ENCODE measurements at places on chromosomes 4 and X. TPM values are rescaled to one million over a fixed set of nuclear protein-coding genes. Genes with fewer than 3 reads are reported as not detected.
A peak's percentile ranks its signal among the peaks of the same experiment; 100 is the strongest.

DNA sequence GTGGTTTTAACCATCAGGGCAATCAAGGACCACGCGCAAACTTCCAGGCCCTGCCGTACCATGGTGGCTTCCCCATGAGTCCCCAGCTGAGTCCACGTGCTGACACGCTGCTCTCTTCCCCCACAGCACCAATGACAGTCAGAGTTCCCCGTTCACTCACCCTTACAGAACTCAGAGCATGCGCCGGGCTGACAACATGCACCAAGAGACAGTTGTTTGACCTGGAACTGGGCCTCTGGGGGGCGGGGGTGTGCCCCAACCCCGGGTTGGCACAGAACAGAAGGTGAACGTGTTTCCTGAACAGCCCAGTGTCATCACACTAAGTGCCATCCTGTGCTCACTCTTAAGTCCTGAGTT lies 29.4 kb downstream of the IRF2 start:
- DNase-seq, result no peak

DNA sequence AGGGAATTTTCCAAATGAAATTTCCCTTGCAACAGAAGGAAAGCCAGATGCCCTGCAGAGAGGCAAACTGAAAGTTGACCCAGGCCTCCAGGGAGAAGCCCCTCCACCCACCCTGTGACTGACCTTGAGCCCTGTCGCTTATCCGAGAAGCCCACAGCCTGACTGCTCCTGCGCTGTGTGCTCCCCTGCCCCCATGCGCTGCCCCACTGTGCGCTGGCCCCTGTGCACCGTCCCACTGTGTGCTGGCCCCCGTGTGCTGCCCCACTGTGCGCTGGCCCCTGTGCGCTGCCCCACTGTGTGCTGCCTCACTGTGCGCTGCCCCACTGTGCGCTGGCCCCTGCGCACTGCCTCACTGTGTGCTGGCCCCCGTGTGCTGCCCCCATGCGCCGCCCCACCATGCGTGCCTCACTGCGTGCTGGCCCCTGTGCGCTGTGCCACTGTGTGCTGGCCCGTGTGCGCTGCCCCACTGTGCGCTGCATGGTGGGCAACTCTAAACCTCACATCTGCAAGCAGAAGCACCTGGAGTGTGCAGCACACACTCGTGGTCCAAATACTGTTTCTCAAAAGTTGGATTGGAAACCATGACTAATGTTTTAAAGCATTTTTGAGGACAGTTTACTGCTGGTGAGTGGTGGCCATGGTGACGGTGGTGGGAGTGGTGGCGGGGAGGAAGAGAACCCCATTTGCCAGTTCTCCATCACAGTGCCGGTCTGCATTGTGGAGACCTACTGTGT lies 8.3 kb upstream of the GRPEL1 start:
- no peak for DNase-seq

DNA sequence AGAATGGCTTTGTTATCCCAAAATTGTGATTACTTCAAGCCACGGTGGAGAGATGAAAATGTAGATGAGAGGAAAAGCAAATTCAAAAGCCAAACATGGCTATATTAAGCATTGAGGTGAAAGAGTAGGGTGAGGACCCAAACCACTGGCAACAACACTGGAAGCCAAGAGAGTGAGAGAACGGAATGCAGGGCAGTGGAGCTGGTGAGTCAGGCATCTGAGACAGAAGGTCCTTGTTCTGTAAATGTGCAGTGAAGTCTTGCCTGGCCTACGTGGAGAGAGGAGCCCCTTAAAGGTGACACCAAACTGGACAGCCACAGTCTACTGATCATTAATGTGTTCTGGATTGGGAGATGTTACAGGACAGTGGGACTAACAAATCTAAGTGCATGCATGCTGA lies 22.8 kb upstream of the SEC24B start:
- DNase-seq, result peak; percentile 40

DNA sequence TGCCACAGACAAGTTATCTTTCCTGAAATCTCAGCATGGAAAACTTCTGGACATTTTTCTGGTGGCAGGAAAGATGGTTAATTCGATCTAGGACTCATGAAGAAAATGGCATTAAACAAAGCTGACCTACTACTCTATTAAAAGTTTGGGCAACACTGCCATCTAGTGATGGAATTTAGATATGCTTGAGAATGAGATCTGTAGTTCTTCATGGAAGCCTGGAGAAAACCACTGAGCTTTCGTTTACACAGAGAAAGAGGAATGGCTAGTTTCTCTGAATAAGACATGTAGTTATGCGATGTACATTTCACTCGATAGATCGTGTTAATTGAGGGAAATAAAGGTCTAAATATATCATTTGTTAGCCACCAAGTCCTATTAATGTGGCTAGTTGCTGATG lies 51.7 kb upstream of the CHRDL1 start:
- peak; percentile 68 for DNase-seq

- no peak for DNase-seq
Observed at GRCh38 chr4:40864531-40864930, 114.8 kb downstream of the NSUN7 start.

OPHN1 gene
- polyA plus RNA-seq, result 2.9 TPM

CT45A5 gene
- polyA plus RNA-seq, result not detected

DNA sequence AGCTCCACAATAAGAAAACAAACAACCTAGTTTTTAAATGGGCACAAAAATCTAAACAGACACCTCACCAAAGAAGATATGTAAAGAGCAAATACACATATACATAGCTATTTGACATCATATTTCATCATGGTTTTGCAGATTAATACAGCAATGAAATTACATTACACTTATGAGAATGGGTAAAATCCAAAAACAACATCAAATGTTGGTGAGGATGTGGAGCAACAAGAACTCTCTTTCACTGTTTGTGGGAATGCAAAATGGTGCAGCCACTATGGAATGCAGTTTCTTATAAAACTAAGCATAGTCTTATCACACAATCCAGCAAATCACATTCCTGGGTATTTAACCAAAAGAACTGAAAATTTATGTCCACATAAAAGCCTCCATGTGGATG lies 25.0 kb downstream of the TLR6 start:
- DNase-seq, result no peak

MAGEA10 gene
- not detected for polyA plus RNA-seq

GRCh38 chr4:152476796-152477195 lies 59.1 kb downstream of the FBXW7 start:
- DNase-seq, result no peak

- DNase-seq, result no peak
Observed at GRCh38 chr4:111494971-111495370, 650.3 kb upstream of the FAM241A start.

GRCh38 chr4:41815473-41815872 lies 66.9 kb upstream of the PHOX2B start:
- DNase-seq, result no peak

GRCh38 chr4:102678107-102678506 lies 82.7 kb downstream of the MANBA start:
- DNase-seq, result no peak

- no peak for DNase-seq
Observed at GRCh38 chr4:151603377-151603776, 157.4 kb downstream of the GATB start.

TNIP3 gene
- 0.45 TPM for polyA plus RNA-seq

DNA sequence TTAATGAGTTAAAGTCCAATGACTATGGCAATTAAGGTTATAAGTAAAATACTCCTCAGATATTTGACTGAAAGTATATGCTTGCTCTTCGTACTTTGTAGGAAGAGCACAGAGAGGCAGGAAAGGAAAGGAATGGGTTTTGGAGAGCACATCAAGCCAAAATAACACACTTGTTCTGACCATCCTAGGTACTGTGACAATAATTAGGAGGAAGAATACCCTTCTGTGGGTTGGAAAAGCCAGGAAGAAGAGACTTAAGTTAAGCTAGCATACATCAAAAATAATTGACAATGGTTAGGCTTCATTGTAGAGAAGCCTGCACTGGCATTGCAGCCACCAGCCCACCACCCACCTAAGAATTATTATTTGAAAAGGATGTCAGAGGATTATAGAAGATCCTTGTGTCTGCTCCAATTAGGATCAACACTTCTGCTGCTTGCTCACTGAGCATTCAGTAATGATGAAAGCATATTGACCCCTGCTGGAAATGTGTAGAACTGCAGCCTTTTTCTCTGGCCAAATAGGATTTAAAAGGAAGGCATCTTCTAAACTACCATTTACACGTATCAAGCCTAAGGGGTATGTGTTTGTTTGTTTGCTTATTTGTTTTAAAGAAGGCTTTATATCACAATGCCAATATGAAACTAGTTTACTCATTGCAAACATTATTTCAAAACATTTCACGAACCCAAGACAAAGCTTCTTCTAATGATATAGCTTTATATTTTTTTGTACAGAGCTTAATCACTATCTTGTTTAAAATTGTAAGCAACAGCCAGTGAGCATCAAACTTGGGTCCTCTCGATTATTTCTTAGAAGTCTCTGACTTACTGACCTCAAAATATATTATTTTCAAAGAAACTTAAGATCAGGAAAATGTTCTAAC lies 286.2 kb upstream of the TET2 start:
- peak; percentile 89 for DNase-seq

GRCh38 chrX:39591099-39591498 lies 506.7 kb downstream of the BCOR start:
- no peak for DNase-seq

GRCh38 chr4:142126890-142127497 lies 490.6 kb downstream of the IL15 start:
- DNase-seq, result peak; percentile 80

MTCP1 gene
- 28.3 TPM for polyA plus RNA-seq

DNA sequence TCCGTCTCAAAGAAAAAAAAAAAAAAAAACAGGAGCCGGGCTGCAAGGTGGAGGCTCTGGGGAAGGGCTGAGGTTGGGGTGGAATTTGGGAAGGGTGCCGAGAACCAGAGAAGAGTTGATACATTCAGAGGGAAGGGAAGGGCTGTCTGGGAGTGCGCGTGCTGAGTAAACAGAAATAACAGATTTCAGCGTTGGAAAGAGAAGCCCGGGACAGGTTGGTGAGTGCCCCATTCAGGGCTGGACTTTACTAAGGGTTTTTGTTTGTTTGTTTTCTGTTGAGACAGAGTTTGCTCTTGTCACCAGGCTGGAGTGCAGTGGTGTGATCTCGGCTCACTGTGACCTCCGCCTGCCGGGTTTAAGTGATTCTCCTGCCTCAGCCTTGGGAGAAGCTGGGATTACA lies 1.7 kb upstream of the IL3RA start:
- DNase-seq, result no peak

MAOB gene
- polyA plus RNA-seq, result 1.1 TPM

GRCh38 chrX:78997870-78998558 lies 52.8 kb downstream of the P2RY10 start:
- DNase-seq, result peak; percentile 0

MAB21L2 gene
- polyA plus RNA-seq, result 0.42 TPM

VSIG1 gene
- 1.0 TPM for polyA plus RNA-seq

- DNase-seq, result peak; percentile 6
Observed at GRCh38 chrX:39196192-39197102, 395.2 kb downstream of the MID1IP1 start.

DGAT2L6 gene
- polyA plus RNA-seq, result not detected

DNA sequence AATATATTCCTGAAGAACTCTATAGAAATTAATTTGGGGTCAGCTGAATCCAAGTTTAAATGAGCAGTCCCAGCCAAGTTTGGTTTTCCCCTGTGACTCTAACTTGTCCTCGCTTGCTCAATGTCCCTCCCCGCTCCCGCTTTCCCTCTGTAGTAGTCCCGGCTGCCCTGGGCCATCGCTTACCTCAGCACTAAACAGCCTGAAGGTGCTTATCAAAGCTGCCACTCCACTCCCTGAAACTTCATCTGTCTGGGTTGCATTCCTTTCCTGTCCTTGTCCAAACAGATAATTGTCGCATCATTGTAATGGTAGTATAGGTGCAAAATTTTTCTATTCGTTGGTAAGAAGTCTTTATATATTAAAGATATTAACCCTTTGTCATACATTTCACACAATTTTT lies 12.8 kb downstream of the SLC25A43 start:
- DNase-seq, result no peak

AVPR2 gene
- not detected for polyA plus RNA-seq

DNA sequence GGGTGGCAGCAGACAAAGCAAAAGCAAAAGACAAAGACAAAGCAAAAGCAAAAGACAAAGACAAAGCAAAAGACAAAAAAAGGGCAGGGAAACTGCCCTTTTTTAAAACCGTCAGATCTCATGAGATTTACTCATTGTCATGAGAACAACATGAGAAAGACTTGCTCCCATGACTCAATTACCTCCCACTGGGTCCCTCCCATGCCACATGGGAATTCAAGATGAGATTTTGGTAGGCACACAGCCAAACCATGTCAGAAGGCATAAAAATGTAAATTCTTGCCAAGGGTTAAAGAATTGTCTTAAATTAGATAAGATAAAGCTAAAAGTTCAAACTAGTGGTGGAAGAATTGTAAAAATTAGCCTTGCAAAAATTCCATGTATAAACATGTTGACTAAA lies 419.7 kb downstream of the TRAM1L1 start:
- DNase-seq, result no peak

GRCh38 chrX:17977696-17978095 lies 116.6 kb upstream of the RAI2 start:
- no peak for DNase-seq

- DNase-seq, result no peak
Observed at GRCh38 chr4:6894528-6895498, 14.8 kb upstream of the TBC1D14 start.

DNA sequence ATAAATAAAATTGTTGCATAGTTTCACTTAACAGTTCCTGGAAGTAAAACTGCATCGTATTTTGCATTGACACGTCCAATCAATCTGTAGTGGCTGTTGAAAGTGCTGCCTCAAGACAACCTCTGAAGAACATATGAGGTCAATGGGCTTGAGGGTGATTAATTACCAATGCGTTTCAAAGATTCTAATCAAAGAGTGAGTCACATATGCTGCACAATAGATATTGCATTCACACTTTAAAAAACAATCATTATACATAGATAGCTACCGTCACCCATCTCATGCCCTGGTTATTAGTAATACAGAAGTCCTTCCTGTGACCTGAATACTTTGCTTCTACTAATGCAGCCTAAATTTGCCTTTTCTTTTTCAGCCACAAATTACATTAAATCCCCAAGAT lies 743.3 kb upstream of the SLIT2 start:
- no peak for DNase-seq

GRCh38 chr4:1544861-1545281 lies 138.6 kb upstream of the NKX1-1 start:
- DNase-seq, result no peak

GRCh38 chrX:86714441-86714840 lies 566.2 kb downstream of the DACH2 start:
- DNase-seq, result no peak

GRCh38 chr4:161167539-161167938 lies 996.3 kb downstream of the FSTL5 start:
- DNase-seq, result no peak

DNA sequence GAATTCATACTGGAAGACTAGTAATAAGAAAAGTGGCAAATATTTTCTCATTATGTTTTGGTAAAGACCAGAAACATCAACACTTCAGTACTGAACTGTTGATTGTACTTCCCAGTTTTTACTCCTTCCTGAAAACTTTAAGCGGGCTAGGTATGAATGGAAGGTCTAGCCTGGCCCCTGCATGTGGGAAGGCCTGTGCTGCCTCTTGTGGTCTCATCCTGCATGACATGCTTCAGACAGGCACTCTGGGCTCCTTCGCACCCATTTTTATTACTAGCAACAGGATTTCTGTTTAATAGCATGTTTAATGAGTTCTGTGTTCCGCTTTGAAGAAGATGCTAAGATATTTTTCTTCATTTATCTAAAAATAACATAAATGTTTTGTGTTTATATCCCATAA lies 279.1 kb downstream of the ANK2 start:
- peak; percentile 86 for DNase-seq
